ENCODE measurements at places on chromosomes 2 and 18.

- no peak for DNase-seq
- H3K27ac ChIP-seq = no peak overlapping the region
- H3K4me3 ChIP-seq = no peak overlapping the region
- no peaks in the 10 kb centered on the region for H3K27me3 ChIP-seq
- no peaks in the 10 kb centered on the region for H3K36me3 ChIP-seq
Measured at GRCh38 chr18:62870643-62871042, 155.3 kb downstream of the PHLPP1 start.

- H3K4me3 ChIP-seq = no peak overlapping the region
- no peaks in the 10 kb centered on the region for H3K36me3 ChIP-seq
- DNase-seq = no peak
- H3K27ac ChIP-seq = no peak overlapping the region
- H3K4me1 ChIP-seq = no peaks in the 10 kb centered on the region
- no peaks in the 10 kb centered on the region for H3K27me3 ChIP-seq
Measured at GRCh38 chr2:2234398-2235195, 96.5 kb downstream of the MYT1L start.

DNA sequence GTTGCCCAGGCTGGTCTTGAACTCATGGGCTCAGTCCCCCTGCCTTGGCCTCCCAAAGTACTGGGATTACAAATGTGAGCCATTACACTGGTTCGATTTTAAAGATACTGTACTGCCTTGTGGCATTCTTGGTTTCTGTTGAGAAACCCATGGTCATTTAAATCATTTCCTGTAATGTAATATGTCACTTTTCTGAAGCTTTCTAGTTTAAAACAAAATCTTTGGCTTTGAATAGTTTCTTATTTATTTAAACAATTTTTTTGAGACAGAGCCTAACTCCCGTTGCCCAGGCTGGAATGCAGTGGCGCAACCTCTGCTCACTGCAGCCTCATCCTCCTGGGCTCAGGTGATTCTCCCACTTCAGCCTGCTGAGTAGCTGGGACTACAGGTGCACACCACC, 8.9 kb downstream of the ZNF512 start:
- peaks cover 19% of the 10 kb centered on the region for H3K36me3 ChIP-seq
- DNase-seq = no peak
- no peak overlapping the region for H3K27ac ChIP-seq
- H3K4me1 ChIP-seq = no peaks in the 10 kb centered on the region
- no peak overlapping the region for H3K4me3 ChIP-seq
- no peaks in the 10 kb centered on the region for H3K27me3 ChIP-seq

- H3K36me3 ChIP-seq = no peaks in the 10 kb centered on the region
- no peaks in the 10 kb centered on the region for H3K27me3 ChIP-seq
- no peaks in the 10 kb centered on the region for H3K4me1 ChIP-seq
- H3K27ac ChIP-seq = no peak overlapping the region
- no peak for DNase-seq
Measured at GRCh38 chr2:56515399-56515798, 331.6 kb downstream of the CCDC85A start.

DNA sequence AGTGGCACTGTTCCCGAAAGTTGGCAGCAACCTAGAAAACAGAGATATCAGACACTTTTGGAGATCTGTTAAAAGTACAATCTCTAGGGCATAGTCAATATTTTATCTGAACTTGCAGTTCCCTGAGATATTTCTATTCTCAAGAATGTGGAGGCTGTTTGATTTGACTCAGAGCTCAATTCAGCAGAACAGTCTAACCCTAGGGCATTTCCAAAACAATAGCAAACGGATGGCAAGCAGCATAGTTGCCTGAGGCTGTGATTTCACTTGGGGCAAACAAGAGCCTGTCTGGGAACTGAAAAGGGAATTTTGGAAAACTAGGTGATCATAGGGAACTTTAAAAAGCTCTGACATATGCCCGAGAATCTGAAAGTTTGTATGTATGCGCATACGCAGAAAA, 772.8 kb upstream of the LRRTM1 start:
- no peaks in the 10 kb centered on the region for H3K4me1 ChIP-seq
- no peaks in the 10 kb centered on the region for H3K27me3 ChIP-seq
- H3K27ac ChIP-seq = no peak overlapping the region
- DNase-seq = no peak

DNA sequence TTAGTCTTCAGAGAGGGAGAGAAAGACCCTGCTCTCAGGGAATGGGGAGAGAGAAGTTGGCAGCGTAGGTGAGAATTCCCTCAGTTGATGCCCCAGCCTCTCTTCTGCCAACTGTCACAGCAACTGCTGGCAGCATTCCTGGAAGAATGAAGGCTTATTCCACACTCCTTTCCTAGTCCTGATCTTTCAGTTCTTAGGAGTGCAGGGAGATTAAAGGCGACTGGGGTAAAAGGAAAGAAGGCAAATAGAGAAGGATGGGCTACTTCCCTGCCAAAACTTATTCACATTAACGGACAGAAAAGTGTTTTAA, 65.9 kb upstream of the ACAA2 start:
- no peak overlapping the region for H3K4me3 ChIP-seq
- no peak for DNase-seq
- H3K4me1 ChIP-seq = no peaks in the 10 kb centered on the region
- H3K36me3 ChIP-seq = no peaks in the 10 kb centered on the region

GRCh38 chr2:23291239-23291638, 93.7 kb upstream of the KLHL29 start:
- H3K4me1 ChIP-seq = peaks cover 14% of the 10 kb centered on the region
- no peaks in the 10 kb centered on the region for H3K36me3 ChIP-seq
- no peak for DNase-seq
- H3K4me3 ChIP-seq = no peak overlapping the region
- H3K27me3 ChIP-seq = no peaks in the 10 kb centered on the region

DNA sequence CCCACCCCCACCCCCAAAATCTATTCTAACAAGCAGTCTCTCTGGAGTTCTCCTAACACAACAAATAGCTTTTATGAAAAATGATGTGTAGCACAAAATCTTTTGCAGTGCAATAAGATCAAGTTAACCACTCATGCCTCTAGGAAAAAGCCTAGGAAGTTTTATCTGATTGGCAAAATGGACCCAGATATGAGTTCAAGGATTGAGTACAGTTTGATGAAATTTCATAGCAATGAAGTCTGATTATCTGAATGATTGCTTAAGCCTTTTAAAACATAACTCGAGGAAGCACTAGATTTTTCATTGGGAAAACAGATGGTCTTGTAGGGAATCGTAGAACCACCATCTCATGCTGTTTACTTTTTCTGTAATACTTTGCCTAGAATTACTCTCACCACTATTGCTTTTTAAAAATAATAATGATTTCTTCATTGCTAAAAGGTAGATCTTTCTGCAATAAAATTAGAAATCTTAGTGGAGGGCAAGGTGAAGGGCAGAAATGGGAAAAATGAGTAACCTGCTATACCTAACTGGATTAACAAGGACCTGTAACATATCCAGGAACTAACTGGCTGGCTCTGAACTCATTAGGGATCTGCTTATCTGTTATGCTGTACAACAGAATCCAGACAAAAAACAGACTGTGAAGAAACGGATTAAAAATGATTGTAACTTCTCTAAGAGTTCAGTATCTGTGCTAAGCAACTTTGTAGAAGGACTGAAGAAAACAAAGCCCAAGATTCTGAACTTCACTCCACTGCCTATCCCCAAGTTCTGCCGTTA, 73.7 kb upstream of the ETAA1 start:
- H3K4me1 ChIP-seq = no peaks in the 10 kb centered on the region
- no peaks in the 10 kb centered on the region for H3K36me3 ChIP-seq
- H3K27ac ChIP-seq = no peak overlapping the region
- H3K27me3 ChIP-seq = no peaks in the 10 kb centered on the region
- no peak overlapping the region for H3K4me3 ChIP-seq

DNA sequence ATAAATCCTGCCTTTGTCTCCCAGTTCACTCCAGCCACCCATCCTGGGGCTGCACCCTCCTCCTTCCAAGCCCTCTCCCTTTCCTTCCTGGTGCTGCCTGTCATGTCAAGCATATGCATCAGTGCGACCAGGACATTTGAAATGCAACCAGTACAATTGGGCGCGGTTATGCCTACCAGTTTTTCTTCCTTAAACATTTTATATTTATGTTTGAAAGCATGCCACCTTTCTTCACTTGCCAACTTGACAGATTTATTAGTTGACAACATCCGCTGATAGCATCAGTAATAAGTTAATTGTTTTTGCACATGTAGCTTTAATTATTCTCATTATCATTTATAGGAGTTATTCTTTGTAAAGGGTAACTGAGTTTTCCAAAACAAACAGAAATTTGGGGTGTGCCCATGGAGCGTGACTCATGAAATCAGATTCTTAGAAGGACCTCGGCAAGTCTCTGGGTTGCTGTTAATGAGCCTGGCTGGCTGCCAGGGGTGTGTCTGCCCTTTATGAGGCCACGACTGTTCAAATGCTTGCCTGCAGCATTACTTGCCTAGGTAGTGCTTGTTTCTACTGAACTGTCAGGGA, 32.8 kb upstream of the IL1B start:
- no peaks in the 10 kb centered on the region for H3K36me3 ChIP-seq
- DNase-seq = peak; percentile 97
- H3K4me1 ChIP-seq = peaks cover 36% of the 10 kb centered on the region
- H3K27ac ChIP-seq = peak overlapping the region; percentile 75
- no peaks in the 10 kb centered on the region for H3K27me3 ChIP-seq

GRCh38 chr18:55206927-55207326, 247.7 kb upstream of the CCDC68 start:
- no peaks in the 10 kb centered on the region for H3K36me3 ChIP-seq
- no peak overlapping the region for H3K4me3 ChIP-seq
- no peaks in the 10 kb centered on the region for H3K27me3 ChIP-seq
- no peak for DNase-seq

Data from RWPE2 (cell line).